ENCODE measurements at places on chromosomes 1 and 21.

GRCh38 chr1:28341591-28341990 lies 12.8 kb downstream of the MED18 start:
- DNase-seq: no peak

DNA sequence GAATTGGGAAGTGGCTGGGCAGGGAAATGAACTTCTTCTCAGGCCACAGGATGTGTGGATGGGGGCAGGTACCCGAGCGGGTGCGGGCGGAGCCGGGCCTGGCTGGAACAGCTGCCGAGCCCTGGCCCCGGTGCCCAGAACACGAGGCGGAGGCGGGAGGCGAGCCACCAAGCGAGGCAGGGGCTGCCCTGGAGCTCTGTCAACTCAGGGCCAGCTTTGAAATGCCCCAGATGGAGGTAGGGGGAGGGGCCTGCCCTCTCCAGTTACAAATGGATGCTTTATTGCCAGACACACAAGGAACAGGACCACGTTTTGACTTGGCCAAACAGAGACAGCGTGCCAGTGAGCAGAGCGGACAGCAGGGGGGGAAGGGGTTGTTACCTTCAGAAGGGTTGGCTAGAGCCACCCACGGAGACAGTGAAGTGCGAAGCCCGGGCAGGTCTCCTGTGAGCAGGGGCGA lies 240.4 kb downstream of the SDCCAG8 start:
- no peak for DNase-seq

DNA sequence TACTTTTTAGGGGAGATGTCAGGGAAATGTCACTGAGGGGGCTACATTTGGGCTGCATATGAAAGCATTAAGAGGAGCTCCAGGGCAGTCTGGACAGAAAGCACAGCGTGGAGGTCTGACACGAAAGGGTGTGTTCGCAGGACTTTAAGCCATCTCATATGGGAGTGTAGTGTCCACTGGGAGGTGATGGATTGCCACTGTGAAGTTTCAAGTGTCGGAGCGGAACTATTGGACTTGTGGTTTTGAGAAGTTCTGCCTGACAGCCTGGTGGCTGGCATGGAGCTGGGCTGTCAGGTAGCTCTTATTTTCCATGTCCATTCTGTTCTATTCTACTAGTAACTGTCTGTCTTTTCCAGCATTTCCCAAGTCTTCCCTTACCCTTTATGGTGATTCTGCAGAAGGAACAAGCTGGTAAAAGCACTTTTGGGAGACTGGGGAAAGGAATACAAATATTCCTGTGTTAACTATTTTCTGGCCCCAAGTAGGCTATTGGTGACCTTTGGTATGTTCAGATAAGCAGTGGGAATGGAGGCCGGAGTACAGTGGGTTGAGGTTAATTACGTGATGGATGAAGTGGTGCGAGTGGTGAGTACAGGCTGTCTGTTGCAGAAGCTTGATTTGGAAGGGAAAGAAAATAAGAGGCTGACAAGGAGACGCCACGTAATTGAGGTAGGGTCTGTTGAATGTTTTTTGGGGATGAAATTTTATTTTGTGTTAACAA lies 19.3 kb downstream of the B3GALT5 start:
- DNase-seq: no peak

- DNase-seq: no peak
These were observed 15.6 kb downstream of the TMPRSS15 start for GRCh38 chr21:18387994-18388393.

- DNase-seq: no peak
These were observed at the start of gene SMIM1 for GRCh38 chr1:3772715-3773571. Gene SMIM1 (plus strand): TSS chr1:3772749. CDS start chr1:3775374, 2,625 bp downstream.

DNA sequence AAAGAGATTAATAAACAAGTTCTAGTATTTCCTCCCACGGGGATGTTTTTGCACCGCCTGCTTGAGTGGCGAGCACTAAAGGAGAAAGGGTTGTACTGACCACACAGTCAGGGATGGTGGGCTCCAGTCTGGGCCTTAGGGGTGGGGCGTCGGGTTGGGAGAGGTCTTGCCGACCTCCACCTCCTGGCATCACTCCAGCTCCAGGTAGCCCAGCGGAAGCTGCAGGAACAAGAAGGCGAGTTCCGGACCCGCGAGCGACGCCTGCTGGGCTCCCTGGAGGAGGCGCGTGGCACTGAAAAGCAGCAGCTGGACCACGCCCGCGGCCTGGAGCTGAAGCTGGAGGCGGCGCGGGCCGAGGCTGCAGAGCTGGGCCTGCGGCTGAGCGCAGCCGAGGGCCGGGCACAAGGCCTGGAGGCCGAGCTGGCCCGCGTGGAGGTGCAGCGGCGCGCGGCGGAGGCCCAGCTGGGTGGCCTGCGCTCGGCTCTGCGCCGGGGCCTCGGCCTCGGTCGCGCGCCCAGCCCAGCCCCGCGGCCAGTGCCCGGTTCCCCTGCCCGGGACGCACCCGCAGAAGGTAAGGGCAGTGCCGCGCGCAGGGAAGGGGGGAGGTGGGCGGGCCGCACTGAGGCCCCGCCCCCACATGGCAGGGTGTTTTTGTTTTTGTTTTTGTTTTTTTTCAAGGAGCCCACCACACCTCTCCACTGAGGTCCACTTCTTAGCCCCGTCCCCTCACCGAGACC lies 19.7 kb downstream of the MFAP2 start:
- peak; percentile 48 for DNase-seq

- DNase-seq: no peak
These were observed 25.7 kb downstream of the ZBTB18 start for GRCh38 chr1:244076740-244077139.

DNA sequence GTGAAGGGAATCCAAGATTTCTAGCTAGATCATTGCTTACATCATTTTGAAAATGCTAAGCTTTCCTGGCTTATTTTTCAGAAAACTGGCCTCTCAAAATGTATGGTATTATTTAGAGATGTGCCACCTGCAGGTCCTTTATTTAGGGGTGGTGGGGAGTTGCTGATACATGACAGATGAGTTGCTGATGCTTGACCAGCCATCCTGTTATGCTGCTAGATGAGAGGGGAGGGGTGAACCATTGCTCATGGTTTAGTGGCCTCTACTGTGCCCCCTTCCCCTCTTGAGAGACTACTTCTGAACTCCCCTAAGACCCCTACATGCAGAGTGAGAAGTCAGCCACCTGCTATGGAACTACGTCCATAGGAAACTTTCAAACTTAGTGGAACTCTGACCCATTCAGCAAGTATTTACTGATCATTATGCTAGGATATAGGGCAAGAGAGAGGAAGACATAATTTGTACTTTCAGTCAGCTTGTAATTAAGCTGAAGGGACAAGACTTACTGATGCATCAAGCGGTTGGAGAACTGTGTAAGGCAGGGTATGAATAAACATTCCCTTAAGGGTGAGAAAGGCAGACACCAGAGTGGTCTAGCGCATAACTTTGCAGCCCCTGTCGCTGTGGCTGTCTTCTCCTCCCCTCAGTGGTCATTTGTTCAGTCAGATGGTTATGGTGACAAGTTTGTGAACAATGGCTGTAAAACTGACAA lies 34.6 kb downstream of the SLAMF6 start:
- DNase-seq: no peak

DNA sequence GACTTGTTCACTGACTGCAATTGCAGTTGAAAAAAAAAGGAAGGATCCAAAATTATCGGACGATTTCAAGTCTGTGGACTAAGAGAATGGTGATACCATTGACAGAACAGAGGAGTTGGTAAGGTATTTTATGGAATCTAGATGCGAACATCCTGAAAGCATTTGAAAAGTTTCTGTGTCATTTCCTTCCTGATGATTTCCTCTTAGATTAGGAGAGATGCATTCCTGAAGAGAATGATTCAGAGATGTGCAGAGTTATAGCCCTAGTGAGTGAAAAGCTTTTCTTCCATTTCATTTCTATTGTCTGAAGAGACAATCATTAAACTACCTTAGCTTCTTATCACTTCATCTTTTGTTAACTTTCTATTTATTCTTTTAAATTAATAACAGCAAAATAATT lies 200.0 kb downstream of the KCNK2 start:
- DNase-seq: no peak

DNA sequence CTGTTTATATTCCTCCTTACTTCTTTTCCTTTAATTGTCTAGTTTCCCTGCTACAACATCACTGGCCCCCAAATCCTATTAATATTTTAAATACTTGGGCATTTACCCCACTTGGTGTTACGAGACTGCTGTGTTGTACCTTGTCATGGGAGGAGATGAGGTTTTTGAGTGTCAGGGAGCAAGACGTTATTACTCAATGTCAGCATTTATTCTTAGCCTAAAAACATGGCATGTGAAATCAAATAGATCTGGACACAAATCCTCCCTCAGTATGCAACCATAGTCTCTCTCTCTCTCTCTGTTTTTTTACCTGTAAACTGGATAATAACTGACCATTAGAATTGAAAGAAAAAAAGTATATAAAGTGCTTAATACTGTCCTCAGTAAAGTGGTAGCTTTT lies 4.6 kb downstream of the LRRC8B start:
- DNase-seq: no peak

- DNase-seq: no peak
These were observed 214.9 kb downstream of the HLX start for GRCh38 chr1:221093903-221094791.

- no peak for DNase-seq
These were observed 15.5 kb downstream of the LRIF1 start for GRCh38 chr1:110948038-110948810.

- no peak for DNase-seq
These were observed 31.3 kb upstream of the GUCA2A start for GRCh38 chr1:42195841-42196240.

- no peak for DNase-seq
These were observed 104.6 kb downstream of the DIRAS3 start for GRCh38 chr1:67945733-67946374.

Data from stimulated activated CD8-positive, alpha-beta memory T cell treated with anti-CD3 and anti-CD28 coated beads, Interleukin-15, amount 100 ng/mL, for 4 hours (primary cell).